Stimulated activated CD4-positive, alpha-beta T cell treated with anti-CD3 and anti-CD28 coated beads, Interleukin-1b, Interleukin-23, amount 100 ng/mL, for 1 hour (primary cell): ENCODE measurements at places on chromosomes 1 and 21.

GRCh38 chr1:21902026-21903012, 34.8 kb downstream of the HSPG2 start:
- no peak for DNase-seq

GRCh38 chr1:79310609-79311008, 304.1 kb upstream of the ADGRL4 start:
- DNase-seq = no peak

DNA sequence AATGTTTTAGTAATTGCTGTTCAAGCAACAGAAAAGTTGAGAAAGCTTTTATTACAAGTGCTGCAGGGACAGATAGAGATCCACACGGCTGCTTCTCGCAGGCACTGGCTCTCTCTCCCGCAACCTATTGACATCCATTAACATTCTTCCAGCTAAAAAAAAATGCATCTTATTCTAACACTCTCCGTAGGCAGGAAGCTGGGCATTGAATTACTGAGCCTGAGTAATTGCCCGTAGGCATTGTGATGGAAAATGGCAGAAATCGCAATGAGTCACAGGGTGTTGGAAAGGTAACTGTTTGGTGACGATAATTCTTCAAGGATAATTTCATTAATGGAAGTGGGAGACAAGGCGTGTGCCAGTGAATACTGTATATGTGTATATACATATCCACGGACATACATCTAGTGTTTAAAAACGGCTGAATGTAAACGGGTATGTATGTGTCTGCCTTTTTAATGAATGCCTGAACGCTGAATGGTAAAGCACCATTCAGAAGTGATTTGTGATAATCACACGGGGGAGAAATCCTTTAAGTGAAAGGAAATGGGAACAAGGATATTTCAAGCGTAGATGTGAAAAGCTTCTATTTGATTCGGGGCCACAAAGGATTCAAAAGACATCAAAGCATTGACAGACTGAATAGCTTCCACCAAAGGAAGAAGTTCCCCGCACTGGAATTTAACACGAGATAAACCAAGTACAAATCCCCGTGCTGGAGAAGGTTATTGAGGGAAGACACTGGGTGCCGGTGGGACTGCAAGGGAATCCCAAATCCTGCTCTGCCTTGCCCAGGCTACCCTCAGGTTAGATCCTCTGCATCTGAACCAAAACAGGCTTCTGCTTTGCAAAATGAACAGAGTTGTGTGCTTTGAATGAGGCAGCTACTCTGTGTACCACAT, 567.2 kb downstream of the NPHP4 start:
- DNase-seq = no peak

GRCh38 chr1:232634096-232634495, 4.2 kb upstream of the SIPA1L2 start:
- DNase-seq = no peak

DNA sequence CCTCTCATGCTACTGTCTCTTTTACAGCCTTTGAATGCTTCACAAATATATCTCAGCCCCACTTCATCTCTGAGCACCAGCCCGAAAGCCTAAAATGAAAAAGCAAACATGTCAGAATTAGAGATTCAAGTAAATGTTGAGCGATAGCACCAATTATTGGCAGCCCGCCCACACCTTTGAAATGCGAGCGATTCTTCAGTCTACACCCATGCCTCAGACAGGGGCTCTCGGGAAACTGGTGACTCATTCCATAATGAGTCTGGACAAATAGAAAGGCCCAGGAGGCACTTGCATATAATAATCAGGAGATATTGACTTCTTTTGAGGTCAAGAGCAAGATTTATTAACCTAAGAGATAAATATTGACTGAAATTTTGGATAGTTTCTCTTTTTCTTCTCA, 487.3 kb upstream of the PTBP2 start:
- DNase-seq = no peak

DNA sequence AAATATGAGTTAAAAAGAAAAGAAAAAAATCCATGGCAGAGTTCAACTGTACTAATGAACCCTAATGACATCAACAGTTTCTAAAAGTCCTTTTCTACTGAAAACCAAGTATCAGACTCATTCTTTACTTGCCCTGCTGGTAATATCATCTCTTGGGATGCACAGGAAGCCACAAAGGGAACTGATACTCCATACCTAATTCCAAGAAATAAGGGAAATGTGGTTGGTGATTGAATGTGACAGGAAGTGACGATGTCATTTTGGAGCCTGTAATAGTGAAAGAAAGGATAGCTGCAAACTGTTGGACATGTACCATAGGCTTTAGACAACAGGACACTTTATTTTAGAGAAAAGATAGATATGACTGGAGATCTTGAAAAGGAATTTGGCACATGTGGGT, 98.7 kb upstream of the VAV3 start:
- no peak for DNase-seq

GRCh38 chr1:66262208-66262963, 271.6 kb upstream of the SGIP1 start:
- DNase-seq = no peak

- DNase-seq = no peak
Observed at GRCh38 chr1:22850681-22851080, 122.0 kb downstream of the LACTBL1 start.

- DNase-seq = no peak
Observed at GRCh38 chr1:19750101-19750881, 49.4 kb downstream of the TMCO4 start.

GRCh38 chr1:22827666-22828483, 117.2 kb downstream of the EPHB2 start:
- no peak for DNase-seq

DNA sequence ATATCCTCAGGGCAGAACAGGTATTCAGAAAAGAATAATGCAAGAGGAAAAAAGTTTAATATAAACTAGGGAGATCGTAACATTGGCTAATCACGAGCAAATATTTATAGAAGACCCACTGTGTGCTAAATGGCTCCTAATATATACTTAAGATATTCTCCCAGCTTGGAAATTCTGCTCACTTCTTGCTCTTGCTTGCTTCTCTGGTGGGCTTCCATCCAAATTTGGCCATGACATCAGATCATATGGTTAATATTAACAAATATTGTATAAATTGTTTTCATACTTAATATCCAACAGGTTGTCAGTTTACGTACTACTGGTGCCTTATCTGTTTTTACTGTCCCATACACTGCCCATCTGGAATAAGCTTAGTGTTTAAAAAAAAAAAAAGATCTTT, 1.1 kb downstream of the COX20 start:
- no peak for DNase-seq

DNA sequence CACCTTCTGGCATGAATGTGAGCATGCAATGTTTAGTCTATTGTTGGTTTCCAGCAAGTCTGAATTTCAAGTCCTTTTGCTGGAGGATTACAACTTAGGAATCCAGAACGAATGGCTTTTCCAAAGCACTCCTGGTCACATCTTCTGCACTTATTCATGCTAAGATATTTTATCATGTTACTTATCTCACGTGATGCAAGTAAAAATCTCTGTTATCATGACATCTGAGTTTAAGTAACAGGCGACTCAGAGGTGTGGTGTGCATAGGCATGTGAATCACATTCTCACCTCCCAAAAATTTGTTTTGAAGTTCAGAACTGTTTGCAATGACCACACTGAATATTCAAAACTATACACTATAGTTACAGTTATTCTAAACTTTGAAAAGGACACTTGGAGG, 204.8 kb upstream of the FGGY start:
- no peak for DNase-seq
